Osteocyte (in vitro differentiated cells): ENCODE measurements at places on chromosomes 11 and 22. TPM values are rescaled to one million over a fixed set of nuclear protein-coding genes. Genes with fewer than 3 reads are reported as not detected.
A peak's percentile ranks its signal among the peaks of the same experiment; 100 is the strongest.

- DNase-seq, result no peak
Observed at GRCh38 chr22:29203488-29204454, 1.9 kb upstream of the EMID1 start.

DNA sequence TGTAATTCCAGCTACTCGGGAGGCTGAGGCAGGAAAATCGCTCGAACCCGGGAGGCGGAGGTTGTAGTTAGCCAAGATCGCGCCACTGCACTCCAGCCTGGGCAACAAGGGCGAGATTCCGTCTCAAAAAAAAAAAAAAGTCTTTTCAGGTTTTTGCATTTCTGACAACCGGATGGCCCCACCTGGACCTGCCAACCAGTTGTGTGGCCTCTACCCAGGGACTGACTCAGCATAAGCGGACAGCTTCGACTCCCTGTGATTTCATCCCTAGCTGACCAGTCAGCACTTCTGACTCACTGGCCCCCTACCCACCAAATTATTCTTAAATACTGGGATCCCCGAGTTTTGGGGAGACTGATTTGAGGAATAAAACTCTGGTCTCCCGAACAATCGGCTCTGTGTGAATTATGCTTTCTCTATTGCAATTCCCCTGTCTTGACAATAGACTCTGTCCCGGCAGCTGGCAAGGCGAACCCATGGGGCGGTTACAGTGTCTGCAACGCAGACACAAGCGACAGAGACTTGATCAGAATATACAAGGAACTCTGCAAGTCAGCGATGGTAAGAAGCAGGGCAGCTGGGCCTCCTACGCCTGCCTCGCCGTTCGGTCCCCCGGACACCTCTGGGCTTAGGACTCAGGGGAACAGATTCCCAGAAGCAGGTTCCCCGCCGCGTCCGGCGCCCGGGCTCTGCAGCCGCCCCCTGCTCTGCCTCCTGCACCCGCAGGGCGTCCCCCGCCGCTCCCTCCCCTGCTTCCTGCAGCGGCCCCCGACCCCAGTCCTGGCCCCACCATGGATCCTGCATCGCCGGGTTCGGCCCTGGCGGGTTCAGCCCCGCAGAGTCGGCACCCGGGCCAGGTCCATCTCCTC lies 741 bp upstream of the TALDO1 start:
- no peak for DNase-seq

- DNase-seq, result no peak
Observed at GRCh38 chr11:30481330-30481729, 104.8 kb downstream of the MPPED2 start.

The SMIM35 gene
- not detected in 2 replicates for total RNA-seq

DNA sequence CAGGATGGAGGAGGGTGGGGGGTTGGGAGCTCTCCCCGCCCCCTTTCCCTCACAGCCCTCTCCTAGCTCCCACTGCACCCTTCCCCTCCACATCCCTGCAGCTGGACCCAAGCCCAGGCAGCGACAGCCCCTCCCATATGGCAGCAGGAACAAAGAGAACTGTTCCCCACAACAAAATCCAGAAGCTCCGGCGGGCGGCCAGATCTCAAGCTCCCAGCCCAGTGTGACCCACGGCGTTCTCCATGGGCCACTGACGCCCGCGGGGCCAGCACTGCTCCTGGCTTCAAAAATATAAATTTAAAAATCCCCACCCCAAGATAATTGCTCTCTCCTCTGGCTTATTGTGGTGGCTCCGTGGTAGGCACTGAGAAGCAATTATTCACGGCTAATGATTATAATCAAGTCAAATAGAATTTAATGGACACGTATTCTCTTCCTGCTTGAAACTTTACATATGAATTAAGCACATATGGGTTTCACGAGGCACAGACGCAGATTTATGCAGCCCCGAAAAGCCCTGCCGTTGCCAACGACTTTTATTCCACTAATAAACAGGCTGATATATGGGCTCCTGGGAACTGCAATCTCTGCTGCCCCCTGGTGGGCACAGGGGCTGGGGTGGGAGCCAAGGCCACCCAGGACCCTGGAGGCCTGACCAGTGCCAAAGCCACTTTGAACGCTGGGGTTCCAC lies 17.5 kb downstream of the MACROD1 start:
- peak; percentile 94 for DNase-seq

DNA sequence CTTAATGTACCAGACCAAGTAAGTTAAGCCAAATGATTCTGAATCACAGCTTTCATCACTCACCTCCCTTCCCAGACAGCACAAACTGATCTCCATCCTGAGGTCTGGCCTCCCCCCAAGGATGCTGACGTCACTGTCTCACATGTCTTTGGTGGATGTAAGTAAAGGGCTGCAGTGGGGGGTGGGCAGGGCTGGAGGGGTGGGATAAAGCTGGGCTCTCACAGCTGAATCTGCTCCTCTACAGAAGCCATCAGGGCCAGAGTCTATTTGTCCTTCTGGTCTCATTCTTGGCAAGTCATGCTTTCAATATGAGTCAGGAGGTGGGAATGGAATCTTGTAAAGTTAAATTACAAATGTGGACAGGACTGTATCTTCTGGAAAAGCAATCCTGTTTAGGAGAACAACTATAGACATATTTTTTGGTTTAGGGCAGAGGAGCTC lies 32.7 kb downstream of the P4HA3 start:
- no peak for DNase-seq

GRCh38 chr22:28910569-28911303 lies 27.4 kb downstream of the ZNRF3 start:
- DNase-seq, result no peak

DNA sequence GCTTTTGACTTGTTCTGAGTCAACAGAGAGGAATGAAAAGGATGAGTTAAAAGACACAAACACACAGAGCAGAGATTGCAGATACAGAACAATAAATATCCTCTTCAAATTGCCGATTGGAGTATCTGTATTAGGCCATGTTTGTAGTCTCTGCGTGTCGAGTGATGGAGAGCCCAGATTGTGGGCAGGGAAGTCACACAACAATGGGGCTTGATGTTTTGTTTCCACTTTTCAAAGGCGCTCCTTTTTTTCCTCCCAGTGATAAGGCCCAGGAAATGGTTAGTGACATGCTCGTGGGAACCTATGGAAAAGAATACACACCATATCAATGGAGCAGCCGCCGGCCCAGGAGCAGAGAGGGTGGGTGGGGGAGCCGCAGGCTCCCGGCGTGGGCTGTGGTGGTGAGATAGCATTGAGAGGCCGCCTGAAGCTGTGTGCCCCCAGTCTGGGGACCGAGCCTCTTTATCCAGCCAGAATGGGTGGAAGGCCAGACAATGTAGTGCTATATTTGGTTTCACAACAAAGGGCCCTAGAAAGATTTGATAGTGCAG lies 555.9 kb downstream of the INSC start:
- peak; percentile 53 for DNase-seq

- DNase-seq, result no peak
Observed at GRCh38 chr11:93652679-93653078, 8.8 kb upstream of the CEP295 start.

- no peak for DNase-seq
Observed at GRCh38 chr11:81970886-81971285, 762.8 kb downstream of the FAM181B start.

The TSGA10IP gene
- not detected in 2 replicates for total RNA-seq

DNA sequence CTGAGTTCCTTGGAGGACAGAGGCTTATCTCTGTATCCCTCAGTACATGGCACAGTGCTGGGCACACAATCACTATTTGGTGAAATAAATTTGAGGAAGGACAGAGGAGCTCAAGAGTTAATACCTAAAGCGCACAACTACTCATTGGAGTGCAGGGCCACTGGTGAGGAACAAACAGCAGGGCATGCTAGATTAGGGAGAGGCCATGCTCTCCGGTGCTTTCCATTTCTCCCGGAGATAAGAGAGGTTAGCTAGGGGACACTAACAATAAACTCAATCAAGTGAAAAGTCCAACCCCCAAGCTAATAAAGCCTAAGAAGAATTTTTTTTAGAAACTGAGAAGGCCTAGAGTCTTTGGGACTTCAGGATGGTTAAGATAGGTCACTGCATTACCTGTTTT lies 29.1 kb downstream of the NFRKB start:
- no peak for DNase-seq
